ENCODE measurements at places on chromosomes 12 and 14.

DNA sequence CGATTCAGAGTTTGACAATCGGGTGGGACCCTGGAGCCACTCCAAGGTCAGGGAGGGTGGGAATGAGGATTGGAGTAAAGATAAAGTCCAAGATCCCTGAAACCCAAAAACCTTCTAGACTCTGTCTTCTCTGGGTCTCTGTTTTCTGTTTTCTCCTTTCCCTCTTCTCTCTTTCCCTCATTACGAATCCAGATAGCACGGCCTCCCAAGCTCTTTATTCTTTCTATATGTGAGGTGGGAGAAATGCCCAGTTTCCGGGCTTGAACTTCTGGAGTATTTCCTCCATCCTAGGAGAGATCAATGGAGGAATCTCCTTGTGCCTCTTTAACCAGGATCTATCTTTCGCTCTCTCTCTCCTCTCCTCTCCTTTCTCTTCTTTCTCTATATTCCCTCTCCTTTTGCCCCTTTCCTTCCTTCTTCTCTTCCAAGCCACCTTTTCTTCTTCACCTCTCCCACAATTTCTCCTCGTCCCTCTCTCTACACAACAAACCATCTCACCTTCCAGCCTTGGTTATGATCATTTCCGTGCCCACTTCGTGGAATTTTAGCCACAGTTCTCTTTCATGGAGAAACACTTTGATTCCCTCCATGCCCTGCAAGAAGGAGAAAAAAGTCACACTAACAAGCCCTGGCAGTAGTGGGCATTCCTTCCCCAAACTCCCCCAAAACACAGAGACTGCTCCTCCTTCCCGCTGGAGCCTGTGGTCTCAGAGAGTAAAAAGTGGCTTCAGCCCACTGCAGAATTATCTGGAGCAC lies 4.4 kb downstream of the TBX5 start:
- no peak for DNase-seq

GRCh38 chr12:55862286-55862685 lies 19.6 kb upstream of the MMP19 start:
- no peak for DNase-seq

GRCh38 chr14:92756446-92756845 lies 8.0 kb upstream of the LGMN start:
- no peak for DNase-seq

DNA sequence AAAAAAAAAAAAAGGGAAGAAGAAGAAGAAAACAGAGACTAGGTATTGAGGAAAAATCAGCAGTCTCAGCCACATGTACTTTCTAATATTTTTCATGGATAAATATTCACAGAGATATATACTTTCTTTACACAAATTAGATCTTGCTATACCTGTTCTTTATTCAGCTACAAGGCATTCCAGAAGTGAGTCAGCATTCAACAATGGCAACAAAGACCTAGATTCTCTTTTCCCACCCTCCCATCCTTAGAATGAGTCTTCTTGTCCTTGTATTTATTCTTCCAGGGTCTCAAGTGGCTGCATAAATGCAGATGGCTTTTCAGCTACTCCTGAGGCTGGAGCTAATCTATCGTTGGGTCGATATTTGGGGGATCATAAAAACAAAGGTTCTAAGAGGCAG lies 93.0 kb downstream of the NT5DC3 start:
- no peak for DNase-seq

GRCh38 chr12:104177663-104178501 lies 37.7 kb upstream of the TXNRD1 start:
- no peak for DNase-seq

DNA sequence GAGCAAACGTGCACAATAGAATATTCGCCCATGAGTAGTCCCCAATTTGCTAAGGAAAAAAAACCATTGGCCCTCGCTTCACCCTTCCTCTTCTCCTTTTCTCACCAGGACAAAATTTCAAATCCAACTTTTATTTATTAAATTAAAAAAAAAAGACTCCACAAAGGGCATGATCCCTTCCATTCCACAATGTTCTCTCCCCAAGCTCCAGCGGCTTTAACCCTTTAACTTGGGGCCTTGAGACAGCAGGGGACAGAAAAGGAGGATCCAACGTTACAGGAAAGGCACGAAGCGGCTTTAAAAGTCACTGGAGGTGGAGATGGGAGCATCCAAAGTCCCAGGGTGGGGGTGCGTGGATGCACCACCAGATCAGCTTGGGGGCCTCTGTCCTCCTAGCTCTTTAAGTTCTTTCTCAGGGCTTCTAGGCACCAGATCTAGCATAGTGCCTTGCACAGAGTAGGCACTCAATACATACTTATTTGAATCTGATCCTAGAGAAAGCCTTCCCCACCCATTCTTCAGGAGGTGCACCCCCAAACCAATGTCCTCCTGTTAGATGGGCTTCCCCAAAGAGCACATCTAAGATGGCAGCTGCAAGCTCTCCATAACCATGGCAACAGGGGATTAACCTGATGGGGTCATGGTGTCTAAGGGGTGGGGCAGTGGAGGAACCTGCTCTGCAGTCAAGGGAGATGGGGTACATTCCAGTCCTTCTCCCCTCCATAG lies 5.2 kb upstream of the AAAS start:
- no peak for DNase-seq

DNA sequence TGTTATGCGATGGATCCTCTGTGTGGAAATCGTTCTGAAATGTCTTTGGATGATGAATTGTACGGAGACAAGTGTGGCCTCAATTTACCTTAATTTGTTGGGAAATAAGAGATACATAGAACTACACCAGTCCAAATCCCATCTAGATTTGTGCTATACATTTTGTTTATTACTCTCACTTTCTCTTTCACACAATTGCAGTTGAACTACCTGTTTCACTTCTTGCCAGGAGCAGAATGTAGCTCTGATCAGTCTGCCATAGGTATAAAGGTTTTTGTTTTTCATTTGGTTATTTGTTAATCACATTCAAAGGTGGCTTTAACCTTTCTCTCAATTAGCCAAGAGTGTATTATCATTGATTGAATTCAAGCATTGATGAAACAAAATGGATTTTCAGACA lies 268.2 kb downstream of the SNAPC1 start:
- no peak for DNase-seq

GRCh38 chr12:51334764-51335163 lies 10.8 kb upstream of the BIN2 start:
- DNase-seq = no peak

GRCh38 chr12:13425766-13426165 lies 229.2 kb downstream of the EMP1 start:
- DNase-seq = no peak

DNA sequence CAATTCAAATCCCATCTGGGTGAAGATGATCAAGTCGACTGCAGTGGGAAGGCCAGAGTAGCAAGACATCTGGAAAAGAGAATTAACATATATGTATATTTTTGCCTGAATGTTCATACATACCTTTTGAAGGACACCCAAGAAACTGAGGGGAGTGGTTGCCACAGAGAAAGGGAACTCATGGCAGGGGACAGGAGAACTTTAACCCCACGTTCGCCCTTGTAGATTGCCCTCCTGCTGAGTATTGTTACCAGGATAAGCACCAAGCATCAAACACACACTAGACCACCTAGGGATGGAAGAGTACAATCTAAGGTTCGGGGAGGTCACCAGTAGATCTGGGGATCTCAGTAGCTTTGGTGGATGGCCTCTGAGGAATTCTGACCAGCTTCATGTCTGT lies 9.7 kb downstream of the KRT1 start:
- DNase-seq = no peak

DNA sequence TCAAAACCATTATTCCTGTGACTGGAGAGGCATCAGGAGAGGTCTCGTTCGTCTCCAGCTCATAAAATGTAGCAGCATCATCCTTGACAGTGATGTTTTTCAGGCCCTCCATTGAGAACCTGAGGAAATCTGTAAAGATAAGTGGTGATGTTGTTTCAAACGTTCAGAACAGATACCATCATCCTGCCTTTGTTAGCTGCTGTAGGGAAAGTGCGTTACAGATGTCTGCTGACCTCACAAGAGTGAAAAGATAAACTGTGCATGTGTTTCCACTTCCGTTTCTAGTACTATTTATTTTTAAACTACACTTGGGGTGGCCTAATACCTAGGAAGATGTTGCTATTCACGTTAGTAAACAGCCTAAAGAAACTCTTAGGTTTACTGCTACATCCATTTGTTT lies 28.4 kb downstream of the BCL2L14 start:
- no peak for DNase-seq

DNA sequence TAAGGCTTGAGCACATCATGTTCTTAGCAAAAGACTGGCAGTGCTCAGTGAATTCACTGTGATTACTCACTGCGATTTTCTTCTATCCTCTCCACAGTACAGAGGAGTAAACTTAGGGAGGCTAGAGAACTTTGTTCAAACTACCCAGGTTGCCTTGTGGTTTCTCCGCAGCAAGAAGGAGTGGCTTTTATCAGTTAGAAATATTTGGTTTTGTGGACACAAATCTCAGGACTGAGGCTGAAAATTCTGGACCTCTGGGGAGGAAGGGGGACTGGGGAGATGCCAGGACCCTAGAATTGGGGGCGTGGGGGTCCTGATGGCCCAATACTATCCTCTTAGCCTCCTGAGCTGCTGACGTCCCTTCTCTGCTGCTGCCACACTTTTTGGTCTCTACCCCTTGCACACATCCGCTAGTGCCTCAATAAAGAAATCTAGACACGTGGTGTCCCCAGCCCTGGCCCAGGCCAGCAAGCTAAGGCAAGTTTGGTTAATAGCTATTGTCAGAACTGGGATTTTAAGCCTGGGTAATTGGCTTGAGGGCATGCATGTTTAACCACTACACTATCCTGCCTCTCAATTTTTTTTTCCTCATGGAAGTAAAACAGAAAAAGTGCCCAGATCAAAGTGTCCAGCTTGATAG lies 842 bp downstream of the OAS2 start:
- no peak for DNase-seq

DNA sequence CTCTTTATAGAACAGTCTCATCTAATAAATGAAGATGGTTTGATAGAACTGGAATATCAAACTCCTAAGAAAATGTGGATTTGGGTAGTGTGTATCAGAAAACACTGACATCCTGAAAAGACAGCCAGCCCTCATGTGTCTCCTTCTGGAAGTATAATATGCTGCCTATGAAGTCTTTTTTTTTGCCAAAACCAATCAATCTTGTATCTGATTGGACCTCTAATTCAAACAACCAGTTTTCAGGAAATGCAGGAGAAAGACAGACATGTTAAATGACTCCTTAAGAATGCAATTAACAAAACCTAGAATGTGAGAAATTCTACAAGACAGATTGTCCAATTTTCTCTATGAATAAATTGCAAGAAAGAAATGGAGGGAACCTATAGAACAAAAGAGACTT lies 34.3 kb downstream of the MYO1H start:
- DNase-seq = no peak

GRCh38 chr12:72673853-72674252 lies 401.7 kb downstream of the TRHDE start:
- DNase-seq = no peak

DNA sequence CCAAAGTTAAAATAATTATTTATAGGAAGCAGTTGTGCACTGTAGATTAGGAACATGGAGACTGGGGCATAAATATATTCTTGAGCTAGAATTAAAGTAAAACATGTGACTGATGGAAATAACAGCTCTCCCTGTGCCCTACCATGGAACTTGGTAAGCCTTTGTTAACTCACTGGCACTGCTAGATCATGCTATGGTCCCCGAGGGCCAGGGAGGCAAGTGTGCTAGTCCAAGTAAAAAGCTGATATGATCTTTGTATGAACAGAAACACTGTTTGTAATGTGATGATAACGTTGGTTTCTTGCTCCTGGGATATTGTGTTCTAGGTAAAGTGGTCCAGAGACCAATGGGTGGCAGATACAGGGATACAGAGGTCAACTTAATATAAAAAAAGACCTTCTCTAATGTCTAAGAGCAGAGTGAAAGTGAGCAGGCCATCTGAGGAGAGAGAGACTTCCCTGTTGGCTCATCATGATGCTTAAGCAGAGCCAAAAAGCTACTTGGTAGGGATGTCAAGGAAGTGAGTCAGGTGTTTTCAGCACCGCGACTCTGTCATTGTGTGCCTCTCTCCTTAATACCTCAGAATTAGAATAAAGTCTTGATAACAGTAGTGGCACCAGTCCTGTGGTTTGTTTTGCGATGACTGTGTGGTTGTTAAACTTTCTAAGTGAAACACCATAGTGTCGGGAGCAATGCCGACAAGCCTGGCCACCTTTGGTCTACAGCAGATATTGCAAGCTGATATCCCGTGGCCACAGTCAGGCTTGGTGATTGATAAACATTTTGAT lies 27.6 kb downstream of the BICD1 start:
- no peak for DNase-seq

- no peak for DNase-seq
Observed at GRCh38 chr14:32169191-32169590, 32.7 kb upstream of the RNU6-7 start.

DNA sequence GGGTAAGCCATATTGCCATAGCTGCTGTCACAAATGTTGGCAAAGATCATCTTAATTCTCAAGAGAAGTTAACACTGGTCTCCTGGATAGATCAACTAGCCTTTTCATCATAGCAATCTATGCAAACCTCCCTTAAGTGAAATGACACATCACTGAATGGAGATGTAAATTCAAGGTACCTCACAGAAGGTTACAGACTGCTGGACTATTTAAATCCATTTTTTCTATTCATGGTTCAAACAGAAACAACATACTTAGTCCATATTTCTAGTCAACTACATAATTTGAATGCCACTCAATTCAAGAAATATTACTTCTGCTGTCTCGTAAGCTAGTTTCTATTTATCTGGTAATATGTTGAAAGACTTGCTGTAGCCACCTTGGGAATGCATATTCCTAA lies 748.3 kb downstream of the C12orf50 start:
- DNase-seq = no peak

- no peak for DNase-seq
Observed at GRCh38 chr14:105858676-105859025, 332.3 kb downstream of the TMEM121 start.

GRCh38 chr12:116609319-116610114 lies 50.3 kb downstream of the MAP1LC3B2 start:
- no peak for DNase-seq

DNA sequence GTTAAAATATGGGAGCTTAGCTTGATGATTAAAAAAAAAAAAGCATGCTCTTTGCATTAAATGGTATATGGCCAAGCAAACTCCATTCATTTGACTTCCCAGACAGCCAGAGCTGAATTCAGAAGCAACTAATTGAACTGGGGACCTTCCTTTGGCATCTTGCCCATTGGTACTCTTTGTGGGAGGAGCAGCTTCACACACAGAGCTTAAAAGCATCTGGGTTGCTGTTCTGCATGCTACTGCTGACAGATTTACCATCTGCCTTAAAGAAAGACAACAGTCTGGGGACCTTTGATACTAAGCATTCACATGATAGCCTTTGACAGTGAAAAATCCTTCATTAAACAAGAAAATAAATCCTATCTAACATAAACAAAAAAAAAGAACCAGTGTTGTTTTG lies 977.9 kb downstream of the TMTC2 start:
- no peak for DNase-seq

GRCh38 chr14:75286313-75286712 lies 7.7 kb downstream of the FOS start:
- no peak for DNase-seq

- no peak for DNase-seq
Observed at GRCh38 chr12:116057356-116057755, 220.1 kb downstream of the MED13L start.

Data from substantia nigra (tissue), 51 donors.